Small intestine (tissue), 16 donors: ENCODE measurements at places on chromosomes 13 and 19. TPM values are rescaled to one million over a fixed set of nuclear protein-coding genes. Genes with fewer than 3 reads are reported as not detected.

DNA sequence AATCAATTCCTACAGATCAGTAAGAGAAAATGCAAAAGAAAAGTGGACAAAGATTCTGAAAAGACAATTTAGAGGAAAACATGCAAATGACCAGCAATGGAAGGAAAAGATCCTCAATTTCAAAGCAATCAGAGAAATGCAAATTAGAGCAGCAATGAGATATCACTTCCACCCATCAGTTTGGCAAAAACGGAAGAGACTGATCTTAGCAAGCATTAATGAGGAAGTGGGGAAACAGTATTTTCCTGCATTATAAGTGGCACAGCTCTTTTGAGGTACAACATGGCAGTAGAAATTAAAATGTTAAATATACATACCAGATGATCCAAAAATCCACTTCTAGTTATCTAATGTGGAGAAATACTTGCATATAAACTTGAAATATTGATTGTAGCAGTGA, 69.1 kb upstream of the SLC7A1 start:
- no peak overlapping the region for H3K27ac ChIP-seq
- no peaks in the 10 kb centered on the region for H3K27me3 ChIP-seq
- DNase-seq = no peak
- H3K4me3 ChIP-seq = no peak overlapping the region
- H3K36me3 ChIP-seq = no peaks in the 10 kb centered on the region

GRCh38 chr13:50664951-50665350, 178.5 kb downstream of the DLEU7 start:
- no peak overlapping the region for H3K27ac ChIP-seq
- no peaks in the 10 kb centered on the region for H3K4me1 ChIP-seq
- H3K36me3 ChIP-seq = no peaks in the 10 kb centered on the region
- no peak for DNase-seq

Gene RASIP1
- polyA plus RNA-seq = 1.3 TPM

Gene GIPC3
- polyA plus RNA-seq = 0.62 TPM

- no peak overlapping the region for H3K27ac ChIP-seq
- H3K27me3 ChIP-seq = no peaks in the 10 kb centered on the region
- no peaks in the 10 kb centered on the region for H3K36me3 ChIP-seq
- no peaks in the 10 kb centered on the region for H3K4me1 ChIP-seq
- no peak for DNase-seq
Measured at GRCh38 chr13:36509369-36509768, 77.1 kb downstream of the CCNA1 start.

GRCh38 chr13:40221131-40221459, 445.3 kb downstream of the FOXO1 start:
- no peaks in the 10 kb centered on the region for H3K27me3 ChIP-seq
- peak overlapping the region; percentile 35 for H3K27ac ChIP-seq
- DNase-seq = no peak

Gene SNRPD2
- polyA plus RNA-seq = 209 TPM

- H3K4me3 ChIP-seq = no peak overlapping the region
- no peak overlapping the region for H3K27ac ChIP-seq
- H3K36me3 ChIP-seq = no peaks in the 10 kb centered on the region
- peaks cover 40% of the 10 kb centered on the region for H3K27me3 ChIP-seq
Measured at GRCh38 chr19:29524201-29524911, 1.4 kb upstream of the VSTM2B start.

Gene PLK5
- polyA plus RNA-seq = 0.25 TPM

- no peaks in the 10 kb centered on the region for H3K36me3 ChIP-seq
- H3K27ac ChIP-seq = no peak overlapping the region
- no peaks in the 10 kb centered on the region for H3K4me1 ChIP-seq
- H3K27me3 ChIP-seq = no peaks in the 10 kb centered on the region
- DNase-seq = no peak
Measured at GRCh38 chr13:75801388-75801945, 165.3 kb downstream of the LMO7 start.

Gene AP2S1
- polyA plus RNA-seq = 129 TPM

GRCh38 chr13:93318534-93319254, 92.1 kb downstream of the GPC6 start:
- no peaks in the 10 kb centered on the region for H3K36me3 ChIP-seq
- H3K27me3 ChIP-seq = no peaks in the 10 kb centered on the region
- no peaks in the 10 kb centered on the region for H3K4me1 ChIP-seq
- no peak for DNase-seq
- no peak overlapping the region for H3K27ac ChIP-seq

GRCh38 chr19:45774765-45775164, 5.7 kb upstream of the SIX5 start:
- peaks cover 11% of the 10 kb centered on the region for H3K4me1 ChIP-seq
- no peak overlapping the region for H3K4me3 ChIP-seq
- DNase-seq = peak; percentile 64
- H3K36me3 ChIP-seq = no peaks in the 10 kb centered on the region

DNA sequence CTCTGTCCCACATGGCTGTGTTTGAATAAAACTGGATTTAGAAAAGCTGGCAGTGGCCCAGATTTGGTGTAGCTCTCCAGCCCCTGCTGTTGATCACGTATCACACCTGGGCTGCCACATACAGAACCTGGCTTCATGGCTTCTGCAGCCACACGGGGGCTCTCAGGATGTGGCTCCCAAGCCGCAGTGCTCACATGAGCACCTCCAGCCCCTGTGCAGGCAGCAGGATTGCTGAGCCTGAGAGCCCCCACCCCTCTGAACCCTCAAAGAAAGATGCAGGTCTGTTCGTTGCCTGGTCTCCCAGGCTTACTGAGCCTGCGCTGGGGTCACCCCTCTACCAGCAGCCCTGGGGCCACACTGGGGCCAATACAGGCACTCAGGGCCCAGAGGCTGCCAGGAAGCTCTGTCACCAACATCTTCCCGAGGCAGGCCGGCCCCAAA, 2.7 kb downstream of the PLEKHF1 start:
- H3K4me3 ChIP-seq = no peak overlapping the region
- H3K36me3 ChIP-seq = no peaks in the 10 kb centered on the region

Gene NANOS3
- not detected for polyA plus RNA-seq

Gene ICAM5
- polyA plus RNA-seq = 0.52 TPM

GRCh38 chr19:54207983-54208783, 7.5 kb downstream of the RPS9 start:
- peaks cover 10% of the 10 kb centered on the region for H3K4me1 ChIP-seq
- H3K36me3 ChIP-seq = peaks cover 56% of the 10 kb centered on the region
- peak; percentile 32 for DNase-seq
- no peak overlapping the region for H3K4me3 ChIP-seq

- H3K4me3 ChIP-seq = no peak overlapping the region
- H3K27me3 ChIP-seq = no peaks in the 10 kb centered on the region
- H3K27ac ChIP-seq = no peak overlapping the region
- H3K4me1 ChIP-seq = no peaks in the 10 kb centered on the region
- no peaks in the 10 kb centered on the region for H3K36me3 ChIP-seq
Measured at GRCh38 chr13:20342311-20342710, 110.2 kb upstream of the GJB6 start.

- DNase-seq = no peak
- no peaks in the 10 kb centered on the region for H3K27me3 ChIP-seq
Measured at GRCh38 chr13:112602189-112602588, 14.2 kb upstream of the TUBGCP3 start.

- H3K27me3 ChIP-seq = no peaks in the 10 kb centered on the region
- H3K27ac ChIP-seq = no peak overlapping the region
- DNase-seq = no peak
Measured at GRCh38 chr13:48775804-48776203, 122.1 kb downstream of the CYSLTR2 start.

Gene ZNF221
- polyA plus RNA-seq = 1.1 TPM

DNA sequence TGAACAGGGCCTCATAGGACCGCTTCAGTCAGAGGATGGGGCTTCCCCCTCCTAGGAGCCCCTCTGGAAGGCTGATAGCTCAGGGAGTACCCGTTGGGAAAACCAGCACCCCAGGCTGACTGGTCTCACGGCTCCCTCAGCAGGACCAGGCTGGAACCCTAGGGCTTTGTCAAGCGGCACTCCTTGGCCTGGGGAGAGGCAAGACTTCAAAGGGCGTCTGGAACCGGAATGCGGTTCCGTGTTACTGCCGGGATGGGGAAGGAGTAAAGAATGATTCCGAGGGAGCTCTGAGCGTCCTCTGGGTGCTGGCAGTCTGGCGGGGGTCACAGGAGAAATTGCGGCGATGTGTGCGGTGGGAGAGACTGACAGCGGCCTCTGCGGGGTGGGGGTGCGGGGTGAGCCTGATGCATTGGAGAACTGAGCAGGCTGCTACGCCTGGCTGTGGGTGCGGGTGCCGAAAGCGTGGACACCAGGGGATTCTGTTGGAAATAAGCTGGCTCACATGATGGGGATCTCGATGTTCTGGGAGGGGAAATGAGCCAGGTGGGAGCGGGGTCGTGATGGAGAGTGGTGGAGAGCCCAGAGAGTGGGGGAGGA, 1.9 kb downstream of the COX6B2 start:
- H3K27ac ChIP-seq = no peak overlapping the region
- peaks cover 6% of the 10 kb centered on the region for H3K27me3 ChIP-seq
- no peaks in the 10 kb centered on the region for H3K4me1 ChIP-seq
- H3K4me3 ChIP-seq = no peak overlapping the region
- DNase-seq = peak; percentile 43

Gene PLEKHJ1
- polyA plus RNA-seq = 286 TPM

DNA sequence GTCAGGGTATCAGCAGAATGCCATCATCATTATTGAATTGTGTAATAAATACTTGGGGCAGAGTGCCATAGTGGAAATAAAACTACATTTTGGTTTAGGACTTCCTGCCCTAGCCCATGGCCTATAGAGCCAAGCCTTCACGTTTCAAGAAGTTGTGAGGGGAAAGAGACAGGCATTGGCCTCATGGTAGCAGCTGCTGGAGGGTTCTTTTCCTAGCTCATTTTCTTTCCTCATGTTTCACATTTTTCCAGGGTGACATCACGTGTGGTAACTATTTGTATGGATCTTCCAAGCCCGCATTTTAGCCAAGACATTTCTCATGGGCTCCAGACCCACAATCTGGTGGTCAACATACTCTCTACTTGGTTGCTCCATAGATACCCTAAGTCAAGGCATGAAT, 80.4 kb downstream of the LRCH1 start:
- H3K27me3 ChIP-seq = no peaks in the 10 kb centered on the region
- H3K27ac ChIP-seq = no peak overlapping the region
- no peak for DNase-seq
- H3K4me3 ChIP-seq = no peak overlapping the region

DNA sequence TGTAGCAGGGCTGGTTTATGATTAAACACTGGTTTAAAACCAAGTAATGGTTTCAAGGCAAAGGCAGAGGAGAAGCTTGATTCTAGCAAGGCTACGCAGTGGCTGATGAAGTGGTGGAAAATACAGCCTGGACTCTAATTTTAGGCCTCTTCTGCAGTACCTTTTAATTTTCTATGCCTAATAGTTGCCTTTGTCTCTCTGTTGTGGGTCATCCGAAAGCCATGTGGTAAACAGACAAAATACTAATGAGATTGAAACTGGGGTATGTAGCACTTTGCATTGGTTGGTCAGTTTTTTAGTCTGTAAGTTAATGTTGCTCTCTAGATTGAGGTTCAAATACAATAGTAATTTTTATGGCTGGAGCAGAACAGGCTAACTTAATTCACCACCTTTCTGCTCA, 3.3 kb downstream of the LMO7 start:
- H3K4me3 ChIP-seq = no peak overlapping the region
- DNase-seq = no peak
- H3K27me3 ChIP-seq = peaks cover 18% of the 10 kb centered on the region
- H3K36me3 ChIP-seq = no peaks in the 10 kb centered on the region

DNA sequence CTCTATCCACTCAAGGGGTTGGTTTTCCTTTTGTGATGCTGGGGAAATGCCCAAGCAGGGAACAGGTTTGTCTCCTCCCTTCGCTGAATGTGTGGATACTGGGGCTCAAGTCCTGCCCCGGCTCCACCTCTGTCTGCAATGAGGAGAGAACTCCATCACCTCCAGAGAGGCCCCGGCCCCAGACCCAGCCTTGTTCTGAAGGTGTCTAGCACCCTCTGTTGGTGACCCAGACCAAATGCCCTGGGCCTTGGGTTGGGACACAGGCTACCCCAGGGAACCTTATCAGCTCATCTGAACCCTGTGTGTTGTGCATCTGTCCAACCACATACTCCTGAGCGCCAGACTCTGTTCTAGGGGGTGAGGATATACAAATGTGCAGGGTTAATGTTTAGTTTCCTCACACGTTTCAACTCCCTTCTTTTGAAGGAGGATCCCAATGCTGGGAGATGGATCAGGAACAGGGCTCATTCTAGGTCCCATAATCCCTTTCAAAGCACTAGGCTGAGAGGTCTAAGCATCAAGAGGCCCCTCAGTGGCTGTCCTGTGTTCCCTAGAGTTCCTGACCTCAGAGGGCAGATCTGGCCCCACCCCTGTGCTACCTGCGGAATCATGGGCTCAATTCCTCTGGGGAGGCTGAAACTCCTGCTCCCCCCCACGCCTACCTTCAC, 112.5 kb upstream of the SLC7A1 start:
- H3K27me3 ChIP-seq = no peaks in the 10 kb centered on the region
- peaks cover 6% of the 10 kb centered on the region for H3K4me1 ChIP-seq
- DNase-seq = peak; percentile 46
- no peak overlapping the region for H3K4me3 ChIP-seq

Gene S1PR2
- 3.2 TPM for polyA plus RNA-seq

DNA sequence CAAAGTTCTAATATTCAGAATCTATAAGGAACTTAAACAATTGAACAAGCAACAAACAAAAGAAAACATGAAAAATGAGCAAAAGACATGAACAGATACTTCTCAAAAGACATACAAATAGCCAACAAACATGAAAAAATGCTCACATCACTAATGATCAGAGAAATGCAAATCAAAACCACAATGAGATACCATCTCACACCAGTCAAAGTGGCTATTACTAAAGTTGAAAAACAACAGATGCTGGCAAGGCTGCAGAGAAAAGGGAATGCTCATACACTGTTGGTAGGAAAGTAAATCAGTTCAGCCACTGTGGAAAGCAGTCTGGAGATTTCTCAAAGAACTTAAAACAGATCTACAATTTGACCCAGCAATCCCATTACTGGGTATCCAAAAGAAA, 74.3 kb downstream of the CRYL1 start:
- no peak overlapping the region for H3K27ac ChIP-seq
- no peak overlapping the region for H3K4me3 ChIP-seq
- DNase-seq = no peak
- no peaks in the 10 kb centered on the region for H3K27me3 ChIP-seq
- no peaks in the 10 kb centered on the region for H3K4me1 ChIP-seq

DNA sequence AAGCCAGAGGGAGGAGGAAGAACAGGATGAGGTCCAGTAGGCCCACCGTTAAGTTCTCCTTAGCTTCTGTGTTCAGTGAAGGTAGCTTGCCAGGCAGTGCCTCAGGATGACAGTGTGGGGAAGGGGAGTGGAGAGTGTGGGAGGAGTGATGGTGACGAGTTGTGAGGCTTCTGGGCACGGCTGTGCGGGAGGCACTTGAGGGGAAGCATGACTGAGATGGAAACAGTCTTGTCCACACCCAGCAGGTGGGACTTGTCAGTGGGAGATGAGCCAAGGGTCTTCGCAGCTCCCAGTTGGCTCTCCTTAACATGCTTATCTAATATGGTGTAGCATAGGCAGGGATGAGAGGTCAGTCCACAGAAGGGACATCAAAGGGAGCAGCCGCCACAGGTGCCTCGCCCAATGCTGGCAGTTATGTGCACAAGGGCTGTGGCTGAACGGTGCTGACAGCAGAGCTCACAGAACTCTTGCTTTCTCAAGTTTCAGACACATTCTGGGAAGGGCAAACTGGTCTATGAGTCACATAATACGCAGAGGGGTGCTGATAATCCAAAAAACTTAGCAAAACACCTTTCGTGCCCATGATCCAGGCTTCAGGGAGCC, 47.5 kb downstream of the OXGR1 start:
- no peaks in the 10 kb centered on the region for H3K36me3 ChIP-seq
- no peaks in the 10 kb centered on the region for H3K27me3 ChIP-seq
- H3K27ac ChIP-seq = no peak overlapping the region
- H3K4me1 ChIP-seq = no peaks in the 10 kb centered on the region
- no peak overlapping the region for H3K4me3 ChIP-seq
- peak; percentile 59 for DNase-seq
